ENCODE measurements at places on chromosomes 1 and 21.

GRCh38 chr21:27633631-27634030 is 666.7 kb upstream of the ADAMTS5 start:
- no peak for ATAC-seq

- ATAC-seq = peak; percentile 45
These were observed 37.2 kb upstream of the ETS2 start for GRCh38 chr21:38768471-38769063.

- no peak for ATAC-seq
These were observed 26.1 kb downstream of the SLC19A1 start for GRCh38 chr21:45516071-45516670.

DNA sequence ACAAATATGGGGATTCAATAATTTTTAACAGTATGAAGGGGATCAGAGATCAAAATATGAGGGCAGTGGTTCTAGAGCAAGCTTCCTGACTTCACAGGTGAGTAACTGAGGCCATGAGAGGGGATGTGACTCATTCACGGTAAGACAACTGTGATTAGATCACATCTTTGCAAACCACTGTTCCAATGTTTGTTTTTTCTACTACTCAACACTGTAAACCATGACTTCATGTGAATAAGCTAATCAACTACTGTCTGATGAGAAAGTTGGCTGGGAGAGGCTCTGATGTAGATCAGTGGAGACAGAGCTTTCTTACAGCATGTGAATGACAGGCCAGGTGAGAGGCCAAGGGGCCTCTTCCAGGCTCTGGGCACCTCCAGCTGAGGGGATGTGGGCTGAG is 84.7 kb downstream of the BRINP2 start:
- ATAC-seq = peak; percentile 62

DNA sequence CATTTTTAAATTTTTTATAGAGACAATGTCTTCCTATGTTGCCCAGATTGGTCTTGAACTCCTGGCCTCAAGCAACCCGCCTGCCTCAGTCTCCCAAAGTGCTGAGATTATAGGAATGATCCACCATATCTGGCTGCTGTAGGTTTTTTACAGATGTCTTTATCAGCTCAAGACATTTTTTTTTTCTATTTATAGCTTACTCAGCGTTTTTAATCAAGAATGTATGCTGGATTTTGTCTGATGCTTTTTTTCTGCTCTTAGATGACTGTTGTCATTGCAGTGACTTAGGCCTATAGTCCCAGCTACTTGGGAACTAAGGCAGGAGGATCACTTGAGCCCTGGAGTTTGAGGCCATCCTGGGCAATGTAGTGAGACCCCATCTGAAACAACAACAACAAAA is 72.5 kb downstream of the POFUT2 start:
- ATAC-seq = no peak

- ATAC-seq = no peak
These were observed 1.6 kb upstream of the S1PR1 start for GRCh38 chr1:101235216-101235695.

GRCh38 chr1:3577711-3578432 is 33.4 kb downstream of the MEGF6 start:
- ATAC-seq = peak; percentile 47

- ATAC-seq = no peak
These were observed 313.1 kb downstream of the MATN1 start for GRCh38 chr1:30410153-30410851.

DNA sequence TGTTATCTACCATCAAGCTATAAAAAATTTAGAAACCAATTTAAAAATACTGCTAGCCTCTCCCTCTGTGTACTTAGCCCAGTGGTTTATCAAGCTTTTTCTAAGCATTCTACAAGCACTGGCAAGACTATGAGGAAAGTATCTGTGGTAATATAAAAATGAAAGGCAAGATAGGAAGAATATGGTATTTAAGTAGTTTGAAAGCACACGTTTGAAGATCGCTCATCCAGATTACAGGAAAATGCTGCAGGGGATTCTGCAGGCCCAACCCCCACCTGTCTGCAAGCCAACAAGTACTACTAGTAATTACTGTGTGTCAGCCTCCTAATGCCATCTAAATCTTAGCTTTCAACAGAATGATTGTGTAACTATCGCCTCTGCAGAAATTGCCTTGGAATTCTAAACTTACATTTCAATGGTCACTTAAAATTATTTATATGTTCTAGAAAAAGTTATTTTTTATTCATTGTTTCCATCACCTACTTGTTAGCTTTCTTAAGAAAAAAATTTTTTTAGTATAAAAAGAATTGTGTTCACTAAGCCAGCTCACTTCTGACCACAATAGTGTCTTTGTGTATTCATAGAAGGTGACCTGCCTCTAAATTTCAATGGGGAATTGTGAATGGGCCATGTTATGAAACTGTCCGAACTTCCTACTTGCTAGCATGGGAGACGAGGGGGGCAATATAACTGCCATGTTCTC is 8.5 kb downstream of the ERRFI1 start:
- peak; percentile 61 for ATAC-seq
